ENCODE measurements at places on chromosomes 4 and X.

DNA sequence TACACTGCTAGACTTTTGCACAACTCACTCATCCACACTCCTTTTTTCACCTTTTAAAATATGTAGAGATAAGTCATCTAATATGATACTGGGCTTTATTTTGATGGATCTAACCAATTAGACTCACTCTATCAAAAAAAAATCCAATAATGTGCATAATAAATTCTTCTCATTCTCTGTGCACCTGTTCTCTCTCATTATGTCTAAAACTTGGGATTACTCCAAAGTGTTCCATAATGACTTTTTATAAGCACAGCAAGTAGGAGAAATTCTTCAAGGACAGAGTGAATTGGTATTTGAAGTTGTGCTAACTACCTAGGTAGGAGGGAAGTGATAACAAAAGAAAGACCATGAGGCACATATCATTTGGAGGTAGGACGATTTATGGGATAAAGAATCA, 1438.8 kb downstream of the PCDH7 start:
- no peak for DNase-seq

DNA sequence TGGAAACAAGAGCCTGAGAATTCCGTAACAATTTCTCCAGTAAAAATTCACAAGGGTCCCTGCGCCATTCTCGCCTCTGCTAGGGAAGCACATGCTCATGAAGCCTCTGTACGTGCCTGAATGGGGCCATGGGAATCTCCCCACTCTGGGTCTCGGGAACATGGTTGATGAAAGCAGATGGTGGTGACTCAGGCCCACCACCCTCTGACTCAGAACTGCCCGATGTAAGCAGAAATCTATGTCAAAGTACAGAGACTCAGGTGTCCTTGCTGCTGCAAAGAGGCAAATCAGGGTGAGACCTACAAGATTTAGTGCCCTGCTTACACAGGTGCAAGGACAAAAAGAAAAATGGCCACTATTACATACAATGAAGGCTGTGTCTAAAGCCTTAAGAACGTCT, 65.0 kb downstream of the SCD5 start:
- DNase-seq = no peak

- no peak for DNase-seq
Measured at GRCh38 chr4:70945046-70945445, 42.9 kb downstream of the MOB1B start.

DNA sequence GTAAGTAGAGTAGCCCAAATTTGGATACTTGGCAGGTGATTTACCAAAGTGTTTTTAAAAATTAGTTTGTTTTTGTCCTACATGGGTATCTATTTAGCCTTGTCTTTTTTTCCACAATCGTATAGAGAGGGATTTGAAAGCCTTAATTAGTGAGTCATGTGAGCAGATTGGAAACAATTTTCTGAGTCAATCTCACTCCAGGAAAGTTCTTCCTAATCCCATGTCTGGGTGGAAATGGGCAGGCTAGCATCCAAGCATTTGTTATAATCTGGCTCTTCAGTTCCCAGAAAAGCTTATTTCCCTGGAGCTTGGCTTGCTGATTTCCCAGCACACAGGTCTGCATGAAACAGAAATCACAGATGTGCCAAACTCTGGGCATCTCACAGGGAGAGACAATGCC, 426.9 kb upstream of the BOD1L1 start:
- no peak for DNase-seq

GRCh38 chrX:154490021-154490413, 412 bp downstream of the SLC10A3 start:
- DNase-seq = no peak

GRCh38 chrX:118795528-118796280, 27.9 kb upstream of the ZCCHC12 start:
- no peak for DNase-seq

GRCh38 chrX:15790769-15791290, 546 bp downstream of the ZRSR2 start:
- DNase-seq = no peak

All from NCI-H1930 (cell line).